Lung (tissue), 17 donors: ENCODE measurements at places on chromosomes 6 and 20. TPM values are rescaled to one million over a fixed set of nuclear protein-coding genes. Genes with fewer than 3 reads are reported as not detected.
A peak's percentile ranks its signal among the peaks of the same experiment; 100 is the strongest.

Gene BCLAF1
- total RNA-seq: 107 TPM

DNA sequence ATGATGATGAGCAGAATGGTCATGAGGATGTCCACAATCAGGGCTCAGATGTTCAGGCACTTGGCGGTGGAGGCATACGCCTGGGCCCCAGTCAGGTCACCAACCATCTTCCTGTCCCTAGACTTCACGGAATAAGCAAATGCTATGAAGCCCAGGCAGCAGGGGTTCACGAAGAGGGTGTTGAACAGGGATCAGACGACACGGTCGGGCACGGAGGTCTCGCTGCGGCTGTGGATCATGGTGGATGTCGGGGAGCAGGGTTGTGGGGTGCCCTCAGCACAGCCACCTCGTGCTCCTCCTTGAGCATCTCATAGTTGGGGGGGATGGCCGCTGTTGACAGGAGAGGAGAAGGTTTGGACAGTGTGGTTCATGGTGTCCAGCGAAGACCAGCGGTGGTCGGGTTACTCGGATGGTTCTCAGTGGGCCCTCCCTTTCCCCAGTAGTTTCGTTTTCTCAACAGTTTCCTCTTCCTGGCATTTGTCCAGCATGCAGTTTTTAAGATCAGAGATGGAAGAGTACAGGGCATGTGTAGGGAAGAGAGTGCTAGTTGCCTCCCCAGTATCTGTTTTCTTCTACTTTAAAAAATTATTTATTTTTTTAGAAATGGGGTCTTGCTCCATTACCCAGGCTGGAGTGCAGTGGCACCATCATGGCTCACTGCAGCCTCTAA is 20.3 kb upstream of the SPDEF start:
- peak; percentile 72 for DNase-seq
- no peak overlapping the region for H3K4me3 ChIP-seq
- no peaks in the 10 kb centered on the region for H3K27me3 ChIP-seq
- peaks cover 16% of the 10 kb centered on the region for H3K4me1 ChIP-seq
- H3K36me3 ChIP-seq: no peaks in the 10 kb centered on the region

DNA sequence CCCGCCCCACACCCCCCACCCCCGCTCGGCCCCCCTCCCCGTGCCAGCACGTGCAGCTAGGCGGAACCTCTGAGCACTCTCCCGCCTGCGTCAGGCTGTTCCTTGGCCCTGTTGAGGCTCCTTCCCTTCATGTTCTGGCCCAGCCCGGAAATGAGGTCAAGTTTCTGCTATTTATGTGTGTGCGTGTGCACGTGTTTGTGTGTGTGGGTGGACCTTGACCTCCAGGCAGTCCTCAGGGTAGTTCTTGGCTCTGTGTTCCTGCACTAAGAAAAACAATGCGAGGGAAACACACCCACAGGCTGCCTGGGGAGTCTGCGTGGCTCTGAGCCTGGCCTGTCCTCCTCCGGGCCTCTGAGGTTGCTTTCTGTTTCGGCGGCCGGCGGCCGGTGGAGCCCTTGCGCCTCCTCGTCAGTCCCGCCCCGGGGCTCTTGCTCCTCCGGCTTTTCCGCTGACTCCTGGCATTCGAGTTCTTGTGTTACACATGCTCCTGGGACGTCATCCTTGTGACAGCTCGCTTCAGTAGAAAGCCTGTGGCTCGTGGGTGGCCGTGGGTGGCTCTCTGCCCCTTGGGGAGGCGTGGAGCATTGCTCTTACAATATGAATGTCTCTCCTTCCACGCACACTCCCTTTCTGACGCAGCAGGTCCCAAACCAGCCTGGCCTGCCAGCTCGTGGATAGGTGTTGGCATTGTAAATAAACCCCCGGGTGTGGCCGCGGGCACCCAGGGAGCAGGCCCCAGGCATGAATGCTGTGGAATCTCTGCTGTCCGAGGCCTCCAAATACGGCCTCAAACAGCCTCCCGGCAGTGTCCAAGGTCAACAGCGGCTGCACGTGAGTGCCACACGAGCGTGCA is 10.0 kb downstream of the SLCO4A1 start:
- no peaks in the 10 kb centered on the region for H3K27me3 ChIP-seq
- peak; percentile 93 for DNase-seq
- no peaks in the 10 kb centered on the region for H3K36me3 ChIP-seq

DNA sequence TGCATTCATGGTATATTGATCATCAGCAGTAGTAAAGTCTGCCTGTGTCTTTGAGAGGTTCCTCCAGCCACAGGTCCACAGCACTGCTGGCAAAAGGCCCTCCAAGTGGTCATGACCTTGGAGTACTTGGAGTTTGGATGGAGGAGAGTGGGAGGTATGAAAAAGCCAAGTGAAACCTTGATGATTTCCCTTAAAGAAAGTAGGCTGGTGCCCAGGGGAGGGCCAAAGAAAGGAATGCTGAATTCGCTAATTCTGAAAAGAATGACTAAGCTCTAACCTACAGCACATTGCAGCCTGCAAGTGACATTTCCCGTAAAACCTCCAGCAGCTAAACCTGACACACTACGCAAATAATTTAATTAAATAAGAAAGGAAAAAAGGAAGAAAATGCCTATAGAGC is 223.4 kb upstream of the TAB2 start:
- no peaks in the 10 kb centered on the region for H3K27me3 ChIP-seq
- peaks cover 24% of the 10 kb centered on the region for H3K4me1 ChIP-seq
- no peak overlapping the region for H3K4me3 ChIP-seq
- H3K36me3 ChIP-seq: no peaks in the 10 kb centered on the region
- H3K27ac ChIP-seq: no peak overlapping the region

DNA sequence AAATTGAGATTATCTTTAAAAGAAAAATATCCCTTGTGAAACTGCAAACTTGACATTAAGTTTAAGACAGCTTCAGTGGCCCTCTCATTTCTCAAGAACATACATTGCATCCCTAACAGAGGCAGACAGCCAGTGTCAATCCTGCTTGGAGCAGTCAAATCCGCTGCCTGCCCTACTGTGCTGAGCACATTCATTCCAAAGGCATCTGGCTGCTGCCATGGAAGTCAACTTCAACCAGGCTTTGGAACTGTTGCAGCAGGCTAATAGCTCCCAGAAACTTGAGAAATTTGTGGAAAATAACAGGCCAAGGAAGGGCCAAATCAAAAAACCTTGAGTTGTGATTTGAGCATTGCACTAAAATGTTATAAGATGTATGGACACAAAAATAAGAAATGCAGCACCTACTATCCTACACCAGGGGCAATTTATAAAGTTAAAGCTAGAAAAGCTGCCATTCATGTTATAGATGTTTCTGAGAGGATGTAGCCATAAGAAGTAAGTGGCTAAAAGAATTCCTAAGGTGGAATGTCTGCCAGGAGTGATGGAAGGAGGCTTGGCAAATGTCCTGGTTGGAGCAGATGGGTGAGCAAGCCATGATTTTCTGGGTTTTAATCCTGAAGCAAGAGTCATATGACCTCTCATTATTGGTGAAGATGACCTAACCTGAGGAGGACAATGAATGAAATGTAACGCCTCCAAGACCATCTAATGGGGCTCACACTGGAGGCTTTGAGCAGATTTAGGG is 31.4 kb upstream of the HAO1 start:
- no peak for DNase-seq
- no peaks in the 10 kb centered on the region for H3K27me3 ChIP-seq
- H3K4me3 ChIP-seq: no peak overlapping the region
- no peak overlapping the region for H3K27ac ChIP-seq
- H3K36me3 ChIP-seq: no peaks in the 10 kb centered on the region

GRCh38 chr6:75397656-75398465 is 95.7 kb downstream of the FILIP1 start:
- no peaks in the 10 kb centered on the region for H3K4me1 ChIP-seq
- peak overlapping the region; percentile 50 for H3K27ac ChIP-seq
- peaks cover 8% of the 10 kb centered on the region for H3K36me3 ChIP-seq
- peak; percentile 95 for DNase-seq
- no peaks in the 10 kb centered on the region for H3K27me3 ChIP-seq

GRCh38 chr6:15389765-15390723 is 144.2 kb downstream of the JARID2 start:
- no peak overlapping the region for H3K4me3 ChIP-seq
- no peak overlapping the region for H3K27ac ChIP-seq
- peaks cover 56% of the 10 kb centered on the region for H3K4me1 ChIP-seq
- H3K36me3 ChIP-seq: no peaks in the 10 kb centered on the region

GRCh38 chr6:63926258-63926780 is 290.7 kb downstream of the PHF3 start:
- H3K4me3 ChIP-seq: no peak overlapping the region
- H3K27ac ChIP-seq: no peak overlapping the region
- DNase-seq: no peak
- H3K27me3 ChIP-seq: no peaks in the 10 kb centered on the region
- H3K4me1 ChIP-seq: no peaks in the 10 kb centered on the region
